ENCODE measurements at places on chromosomes 3 and 15.

DNA sequence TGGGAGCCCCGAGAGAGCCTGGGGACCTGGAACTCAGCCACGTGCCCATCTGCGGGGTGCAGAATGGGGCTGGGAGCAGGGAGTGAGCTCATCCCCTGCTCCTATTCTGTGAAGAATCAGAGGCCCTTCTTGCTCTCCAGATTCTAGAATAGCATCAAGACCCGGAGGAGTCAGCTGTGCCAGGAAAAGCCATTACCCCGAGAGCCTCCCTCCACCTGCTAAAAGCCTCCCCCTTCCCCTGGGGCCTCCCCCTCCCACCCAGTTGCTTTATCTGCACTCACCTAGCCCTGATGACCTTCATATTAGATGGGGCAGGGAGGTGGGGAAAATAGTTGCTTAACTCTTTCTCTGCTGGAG lies 23.1 kb downstream of the CCDC33 start:
- no peak for DNase-seq

DNA sequence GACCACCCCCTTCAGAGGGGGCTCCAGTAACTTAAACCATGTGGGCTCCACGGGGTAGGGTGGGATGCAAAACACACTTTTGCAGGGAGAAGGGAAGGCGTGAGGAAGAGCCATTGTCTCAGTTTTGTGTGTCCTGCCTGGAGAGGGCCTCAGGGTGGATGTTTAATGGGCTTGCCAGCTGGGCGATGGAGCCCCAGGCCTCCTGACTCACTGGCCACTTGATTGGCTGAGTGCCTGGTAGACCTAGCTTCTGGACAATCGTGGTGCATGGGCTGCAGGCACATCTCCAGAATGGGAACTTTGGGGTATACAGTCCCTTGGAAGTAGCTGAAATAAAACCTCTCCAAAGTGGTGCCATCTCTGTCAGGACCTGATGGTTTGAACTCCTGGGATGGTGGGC lies 118.3 kb upstream of the MRPS22 start:
- no peak for DNase-seq

- no peak for DNase-seq
Measured at GRCh38 chr3:11150256-11150655, 4.0 kb upstream of the HRH1 start.

- DNase-seq = no peak
Measured at GRCh38 chr3:61719278-61719977, 158.1 kb downstream of the PTPRG start.

- DNase-seq = no peak
Measured at GRCh38 chr3:72308641-72309040, 523.7 kb upstream of the PROK2 start.

GRCh38 chr3:24220859-24221657 lies 273.6 kb downstream of the THRB start:
- peak; percentile 79 for DNase-seq

Data from epithelial cell of prostate (primary cell).